Nephron progenitor cell (in vitro differentiated cells): ENCODE measurements at places on chromosomes 7 and 10.

- no peak for DNase-seq
These were observed 423.6 kb downstream of the PHTF2 start for GRCh38 chr7:78222001-78222751.

DNA sequence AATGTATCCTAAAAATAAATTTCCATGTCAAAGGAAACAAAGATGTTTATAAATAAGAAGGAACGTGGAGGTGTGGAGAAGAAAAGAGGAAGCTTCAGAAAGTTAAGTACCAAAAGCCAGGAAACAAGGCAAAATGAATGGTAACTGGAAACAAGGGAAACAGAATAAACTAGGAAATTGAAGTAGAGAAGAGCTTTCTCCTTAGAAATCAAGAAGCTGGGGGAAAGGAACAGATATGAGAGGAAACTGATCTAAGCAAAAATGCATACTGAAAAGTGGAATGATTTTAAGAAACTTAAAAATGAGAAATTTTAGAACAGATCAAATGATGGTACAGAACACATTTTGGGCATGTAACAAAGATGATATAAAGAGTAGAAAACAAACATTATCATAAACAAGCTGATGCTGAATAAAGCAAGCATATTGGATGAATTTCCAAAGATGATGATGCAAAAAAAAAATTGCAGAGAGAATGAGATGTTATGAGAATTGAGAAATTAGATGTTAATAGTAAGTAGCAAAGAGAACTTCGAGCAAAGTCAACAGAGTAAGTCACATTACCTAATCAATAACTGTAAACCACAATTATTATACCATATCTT is 1.9 kb downstream of the BRAF start:
- no peak for DNase-seq

GRCh38 chr7:129779602-129780256 is 168.2 kb downstream of the NRF1 start:
- DNase-seq, result peak; percentile 79

- no peak for DNase-seq
These were observed 82.1 kb downstream of the CAMK1D start for GRCh38 chr10:12431151-12432101.

DNA sequence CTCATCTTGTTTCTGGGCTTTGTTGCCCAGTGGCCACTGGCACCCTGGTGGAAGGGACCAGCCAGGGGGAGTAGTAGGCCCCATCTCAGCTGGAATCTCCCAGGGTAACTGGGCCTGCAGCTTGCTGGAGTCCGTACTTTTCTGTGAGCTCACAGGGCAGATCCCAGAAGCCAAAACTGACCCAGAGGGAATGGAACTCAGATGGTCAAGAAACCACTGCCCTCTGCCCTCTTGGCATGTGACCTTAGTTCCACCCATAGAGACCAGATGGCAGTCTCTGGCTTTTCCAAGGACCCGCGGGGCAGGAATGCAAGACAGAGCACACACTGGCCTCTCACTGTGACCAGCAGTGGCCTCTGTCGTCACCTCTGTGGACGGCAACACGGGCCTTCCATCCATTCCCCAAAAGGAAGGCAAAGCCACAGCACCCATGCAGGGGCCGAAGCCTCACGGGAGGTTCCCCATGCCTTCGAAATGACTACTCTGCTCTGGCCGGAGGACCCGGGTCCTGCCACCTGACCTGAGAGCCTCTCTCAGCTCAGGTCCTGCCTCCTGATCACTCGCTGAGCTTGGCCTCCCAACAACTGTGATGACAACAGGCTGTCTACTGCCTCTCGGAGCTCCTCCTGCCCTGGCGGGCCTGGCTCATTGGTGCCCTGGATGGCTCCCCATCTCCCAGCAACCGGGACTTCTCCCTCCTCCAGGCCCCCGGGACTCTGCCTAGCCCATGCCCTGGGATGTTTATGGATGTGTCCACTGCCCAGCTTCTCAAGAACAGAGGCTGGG is 29.9 kb downstream of the MYL10 start:
- no peak for DNase-seq

GRCh38 chr7:55164527-55164926 is 145.7 kb downstream of the EGFR start:
- no peak for DNase-seq

- DNase-seq, result no peak
These were observed 159.9 kb upstream of the MGMT start for GRCh38 chr10:129307141-129307540.

DNA sequence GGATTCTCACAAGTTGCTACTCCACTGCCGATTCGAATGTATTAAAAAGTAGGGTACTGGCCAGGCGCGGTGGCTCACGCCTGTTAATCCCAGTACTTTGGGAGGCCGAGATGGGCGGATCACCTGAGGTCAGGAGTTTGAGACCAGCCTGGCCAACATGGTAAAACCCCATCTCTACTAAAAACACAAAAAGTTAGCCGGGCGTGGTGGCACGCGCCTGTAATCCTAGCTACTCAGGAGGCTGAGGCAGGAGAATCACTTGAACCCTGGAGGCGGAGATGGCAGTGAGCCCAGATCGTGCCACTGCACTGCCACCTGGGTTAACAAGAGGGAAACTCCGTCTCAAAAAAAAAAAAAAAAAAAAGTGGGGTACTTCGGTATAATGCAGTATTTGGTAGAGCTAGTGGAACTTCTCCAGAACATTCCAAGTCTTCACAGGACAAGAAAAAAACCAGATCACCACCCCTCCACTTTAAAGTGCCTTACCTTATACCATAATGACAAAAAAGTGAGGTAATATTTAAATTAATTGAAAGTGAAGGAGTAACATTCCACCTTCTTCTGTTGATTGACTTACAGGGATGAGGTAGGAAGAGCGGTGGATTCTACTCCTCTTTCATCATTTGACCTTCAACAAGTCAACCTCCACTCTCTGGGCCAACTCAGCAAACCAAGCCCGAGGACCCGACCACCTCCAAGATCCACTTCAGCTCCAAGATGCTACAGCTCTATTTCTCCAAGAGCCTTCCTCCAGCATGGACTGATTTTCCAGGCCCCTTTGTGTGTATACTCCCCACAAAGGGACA is 2.0 kb downstream of the BAZ1B start:
- DNase-seq, result no peak

DNA sequence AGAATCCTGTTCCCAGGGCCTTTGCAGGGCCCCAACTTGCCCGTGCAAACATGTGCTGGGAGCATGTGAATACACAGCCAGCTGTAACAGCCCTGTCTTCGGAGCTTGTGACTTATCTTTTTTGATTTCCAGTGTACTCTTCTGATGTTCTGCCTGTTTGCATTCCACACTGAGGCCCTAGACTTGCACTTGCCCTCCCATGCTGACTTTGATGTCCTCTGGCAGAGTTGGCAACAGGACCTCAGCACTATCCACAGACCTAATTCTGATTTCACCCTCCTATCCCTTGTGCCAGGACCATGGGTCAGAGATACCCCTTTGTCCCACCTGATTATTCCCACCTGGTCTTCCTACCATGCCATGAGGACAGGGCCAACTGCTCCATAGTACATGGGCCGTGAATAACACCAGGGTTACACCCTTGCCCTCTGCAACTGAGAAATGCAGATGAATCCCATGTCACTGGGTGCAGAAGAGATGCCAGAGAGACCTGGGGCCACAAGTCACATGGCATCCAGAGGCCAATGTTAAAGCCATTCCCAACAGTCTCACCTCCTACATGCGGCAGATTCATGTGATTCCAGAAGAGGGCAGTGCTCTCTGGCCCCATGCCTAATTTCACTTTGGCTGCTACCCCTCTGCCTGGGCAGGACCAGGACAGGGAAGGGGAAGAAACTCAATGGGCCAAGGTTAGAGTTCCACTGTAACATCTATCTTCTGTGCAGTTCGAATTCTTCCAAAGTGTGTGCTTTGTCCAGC is 43.0 kb downstream of the SCRN1 start:
- no peak for DNase-seq

- DNase-seq, result no peak
These were observed 10.4 kb upstream of the FAS start for GRCh38 chr10:88980247-88980646.

DNA sequence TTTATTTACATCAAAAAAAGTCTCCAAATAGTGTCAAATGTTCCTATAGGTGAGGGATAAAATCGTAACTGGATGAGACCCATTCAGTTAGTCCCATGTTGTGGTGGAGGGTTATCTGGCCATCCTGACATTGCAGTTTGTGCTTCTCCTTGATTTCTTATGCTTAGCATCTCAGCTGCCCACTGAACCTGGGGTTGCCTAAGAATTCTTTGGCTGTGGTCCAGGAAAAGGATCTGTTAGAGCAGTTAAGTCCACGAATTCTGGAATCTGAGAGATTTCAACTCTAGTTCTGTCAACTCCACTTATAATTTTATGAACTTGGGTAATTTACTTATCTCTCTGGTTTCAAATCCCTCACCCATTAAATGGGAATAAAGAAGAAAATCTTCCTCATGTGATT is 1673.4 kb downstream of the REEP3 start:
- DNase-seq, result no peak

DNA sequence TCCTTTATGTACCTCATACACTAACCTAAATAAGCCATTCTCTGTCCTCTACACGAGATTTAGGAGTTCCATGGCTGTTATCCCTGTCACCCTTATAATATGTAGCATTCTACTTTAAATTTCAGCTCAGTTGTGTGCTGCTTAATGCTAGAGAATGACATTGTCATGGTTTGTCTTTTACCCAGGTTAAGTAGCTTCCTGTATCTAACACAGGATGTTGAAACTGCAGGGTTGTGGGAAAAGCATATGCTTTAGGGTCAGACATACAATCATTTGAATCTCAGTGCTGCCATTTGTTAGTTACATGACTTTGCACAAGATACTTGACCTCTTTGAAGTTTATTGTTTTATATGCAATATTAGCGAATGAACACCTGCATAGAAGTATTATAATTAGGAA is 235.1 kb upstream of the CACNA2D1 start:
- DNase-seq, result no peak

- DNase-seq, result no peak
These were observed 34.2 kb downstream of the C10orf71 start for GRCh38 chr10:49333192-49333591.

GRCh38 chr7:31651234-31652062 is 35.6 kb upstream of the PPP1R17 start:
- DNase-seq, result no peak

- no peak for DNase-seq
These were observed 13.5 kb upstream of the OCM start for GRCh38 chr7:5867060-5867459.

- DNase-seq, result no peak
These were observed 310.9 kb upstream of the ZNF32 start for GRCh38 chr10:43959364-43960134.

DNA sequence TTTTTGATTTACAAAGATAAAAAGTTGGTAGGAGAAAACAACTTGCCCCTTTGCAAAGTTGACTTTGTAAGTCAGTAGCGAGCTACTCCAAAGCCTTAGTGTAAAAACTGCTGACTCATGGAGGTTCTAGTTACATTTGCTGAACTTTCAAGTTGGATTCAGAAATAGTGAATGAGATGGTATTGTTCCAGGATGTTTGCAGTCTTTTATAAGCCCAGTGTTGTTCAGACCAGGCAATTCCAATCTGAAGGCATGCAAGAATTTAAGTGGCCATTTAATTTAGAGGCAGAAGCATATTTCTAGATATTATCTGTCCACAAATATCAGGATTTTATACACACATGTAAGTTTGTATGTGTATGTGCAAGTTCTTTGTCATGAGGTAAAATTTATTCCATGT is 21.6 kb downstream of the TES start:
- no peak for DNase-seq

- no peak for DNase-seq
These were observed 26.6 kb downstream of the CPEB3 start for GRCh38 chr10:92264249-92264648.

- no peak for DNase-seq
These were observed 5.5 kb upstream of the FIGNL1 start for GRCh38 chr7:50455658-50456057.
